ENCODE measurements at places on chromosomes 2 and 18.

GRCh38 chr2:100208141-100208770 lies 65.9 kb upstream of the AFF3 start:
- DNase-seq: no peak

- DNase-seq: no peak
Measured at GRCh38 chr2:237982039-237982725, 15.4 kb downstream of the UBE2F start.

GRCh38 chr18:46163091-46163490 lies 58.9 kb downstream of the HAUS1 start:
- no peak for DNase-seq

GRCh38 chr2:64283641-64284361 lies 139.6 kb upstream of the PELI1 start:
- no peak for DNase-seq

DNA sequence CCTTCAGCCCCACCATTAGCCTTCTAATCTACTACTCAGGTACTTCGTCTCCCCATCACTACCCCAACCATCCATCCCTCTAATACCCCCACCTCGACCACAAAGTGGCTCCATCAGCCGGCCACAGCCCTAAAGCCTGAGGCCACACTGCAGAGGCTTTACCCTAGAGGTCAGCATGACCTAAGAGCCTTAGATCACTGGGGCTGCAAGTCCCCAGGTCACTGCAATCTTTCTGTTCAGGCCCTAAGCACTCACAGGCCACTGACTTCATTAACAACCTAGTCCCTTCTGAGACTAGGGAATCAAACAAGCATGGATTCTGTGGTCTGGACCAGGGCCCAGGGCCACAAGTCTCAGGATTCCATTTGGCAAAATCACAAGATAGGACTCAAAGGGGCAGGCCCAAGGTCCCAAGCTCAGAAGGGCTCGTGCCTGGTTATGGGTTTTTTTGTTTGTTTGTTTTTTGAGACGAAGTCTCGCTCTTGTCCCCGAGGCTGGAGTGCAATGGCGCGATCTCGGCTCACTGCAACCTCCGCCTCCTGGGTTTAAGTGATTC lies 37.0 kb upstream of the PKDCC start:
- DNase-seq: no peak

- DNase-seq: no peak
Measured at GRCh38 chr2:144747571-144747970, 227.7 kb upstream of the ZEB2 start.

GRCh38 chr2:219073413-219074129 lies 12.8 kb upstream of the IHH start:
- peak; percentile 18 for DNase-seq

GRCh38 chr2:138269765-138270164 lies 231.8 kb upstream of the SPOPL start:
- no peak for DNase-seq

GRCh38 chr2:1870431-1870830 lies 126.1 kb upstream of the PXDN start:
- DNase-seq: no peak

GRCh38 chr2:240078631-240079030 lies 25.3 kb upstream of the OR6B3 start:
- no peak for DNase-seq

GRCh38 chr2:74011246-74011645 lies 26.5 kb downstream of the TET3 start:
- DNase-seq: no peak

- no peak for DNase-seq
Measured at GRCh38 chr2:223644136-223644535, 42.0 kb upstream of the SCG2 start.

DNA sequence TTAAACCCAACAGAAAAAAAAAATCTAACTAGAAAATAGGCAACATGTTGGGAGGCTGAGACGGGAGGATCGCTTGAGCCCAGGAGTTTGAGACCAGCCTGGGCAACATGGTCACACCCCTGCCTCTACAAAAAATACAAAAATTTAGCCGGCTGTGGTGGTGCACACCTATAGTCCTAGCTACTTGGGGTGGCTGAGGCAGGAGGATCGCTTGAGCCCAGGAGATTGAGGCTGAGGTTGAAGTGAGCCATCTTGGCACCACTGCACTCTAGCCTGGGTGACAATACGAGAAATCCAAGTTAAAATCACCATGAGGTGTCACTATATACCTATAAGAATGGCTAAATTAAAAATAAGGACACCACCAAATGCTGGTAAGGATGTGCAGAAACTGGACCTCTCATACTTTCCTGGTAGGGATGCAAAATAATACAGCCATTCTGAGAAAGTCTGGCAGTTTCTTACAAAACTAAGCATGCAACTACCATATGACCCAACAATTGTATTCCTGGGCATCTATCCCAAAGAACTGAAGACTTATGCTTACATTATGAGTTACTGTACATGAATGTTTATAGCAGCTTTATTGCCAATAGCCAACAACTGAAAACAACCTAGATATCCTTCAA lies 2.2 kb downstream of the SEPTIN10 start:
- DNase-seq: no peak

- no peak for DNase-seq
Measured at GRCh38 chr18:79585395-79586370, 93.9 kb upstream of the CTDP1 start.

DNA sequence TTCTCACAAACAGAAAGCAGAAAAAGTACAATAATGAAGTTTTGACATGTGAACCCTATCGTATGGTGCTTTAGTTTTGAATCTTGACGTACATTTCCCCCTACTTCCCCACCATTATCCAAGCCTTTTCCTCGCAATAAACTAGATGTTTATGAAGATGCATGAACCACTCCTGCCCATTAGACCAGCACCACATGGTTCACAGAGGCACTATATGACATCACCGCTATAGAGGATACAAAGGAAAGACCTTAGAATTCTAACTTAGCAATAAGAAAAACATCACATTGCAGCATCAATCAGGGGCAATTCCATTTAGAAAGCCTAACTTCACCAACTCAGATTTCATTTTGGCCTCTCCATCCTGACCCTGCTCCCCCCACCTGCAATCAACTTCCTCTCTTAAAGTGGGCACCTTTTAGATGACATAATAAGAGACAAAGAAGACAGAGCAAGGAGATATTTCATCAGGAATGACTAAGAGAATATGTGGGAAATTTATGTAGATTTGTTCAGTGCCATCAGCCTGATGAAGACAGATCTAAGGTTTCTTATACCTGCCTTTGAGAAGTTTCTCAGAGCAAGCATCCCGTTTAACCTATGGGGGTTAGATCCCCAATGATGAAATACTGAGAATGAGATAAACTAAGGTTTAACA lies 124.9 kb downstream of the PIGN start:
- no peak for DNase-seq

DNA sequence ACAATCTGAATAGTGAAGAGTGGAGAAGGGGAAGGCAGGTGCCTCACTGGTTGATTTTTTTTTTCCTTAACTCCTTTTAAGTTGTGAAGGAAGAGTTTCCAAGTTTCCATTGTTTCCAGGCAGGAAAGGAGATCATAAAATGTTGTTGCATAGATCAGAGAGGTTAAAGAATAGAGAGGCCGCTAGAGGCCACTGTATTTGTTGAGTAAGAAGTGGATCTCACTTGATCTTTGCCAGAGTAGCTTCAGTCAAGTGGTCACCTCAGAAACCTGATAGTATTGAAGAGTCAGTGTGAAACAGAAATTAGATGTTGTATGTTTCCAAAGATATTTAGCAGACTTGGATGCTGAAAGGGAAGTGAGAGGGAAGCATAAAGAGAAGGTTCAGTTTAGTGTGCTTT lies 17.6 kb downstream of the CTNNA2 start:
- DNase-seq: no peak

- no peak for DNase-seq
Measured at GRCh38 chr2:207107551-207107950, 58.2 kb downstream of the KLF7 start.

DNA sequence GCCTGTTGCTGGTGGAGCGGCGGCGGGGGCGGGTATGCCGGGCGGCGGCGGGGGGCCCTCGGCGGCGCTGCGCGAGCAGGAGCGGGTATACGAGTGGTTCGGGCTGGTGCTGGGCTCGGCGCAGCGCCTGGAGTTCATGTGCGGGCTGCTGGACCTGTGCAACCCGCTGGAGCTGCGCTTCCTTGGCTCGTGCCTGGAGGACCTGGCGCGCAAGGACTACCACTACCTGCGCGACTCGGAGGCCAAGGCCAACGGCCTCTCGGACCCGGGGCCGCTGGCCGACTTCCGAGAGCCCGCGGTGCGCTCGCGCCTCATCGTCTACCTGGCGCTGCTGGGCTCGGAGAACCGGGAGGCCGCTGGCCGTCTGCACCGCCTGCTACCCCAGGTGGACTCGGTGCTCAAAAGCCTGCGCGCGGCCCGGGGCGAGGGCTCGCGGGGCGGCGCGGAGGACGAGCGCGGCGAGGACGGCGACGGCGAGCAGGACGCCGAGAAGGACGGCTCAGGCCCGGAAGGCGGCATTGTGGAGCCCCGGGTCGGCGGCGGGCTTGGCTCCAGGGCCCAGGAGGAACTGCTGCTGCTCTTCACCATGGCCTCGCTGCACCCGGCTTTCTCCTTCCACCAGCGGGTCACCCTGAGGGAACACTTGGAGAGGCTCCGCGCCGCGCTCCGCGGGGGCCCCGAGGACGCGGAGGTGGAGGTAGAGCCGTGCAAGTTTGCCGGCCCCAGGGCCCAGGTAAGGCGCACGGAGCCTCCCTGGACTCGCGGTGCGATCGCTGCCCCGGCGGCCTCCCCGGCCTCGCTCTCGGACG lies 1.0 kb downstream of the ZCCHC2 start:
- DNase-seq: peak; percentile 36

- no peak for DNase-seq
Measured at GRCh38 chr2:157572725-157573124, 55.9 kb downstream of the ACVR1C start.

DNA sequence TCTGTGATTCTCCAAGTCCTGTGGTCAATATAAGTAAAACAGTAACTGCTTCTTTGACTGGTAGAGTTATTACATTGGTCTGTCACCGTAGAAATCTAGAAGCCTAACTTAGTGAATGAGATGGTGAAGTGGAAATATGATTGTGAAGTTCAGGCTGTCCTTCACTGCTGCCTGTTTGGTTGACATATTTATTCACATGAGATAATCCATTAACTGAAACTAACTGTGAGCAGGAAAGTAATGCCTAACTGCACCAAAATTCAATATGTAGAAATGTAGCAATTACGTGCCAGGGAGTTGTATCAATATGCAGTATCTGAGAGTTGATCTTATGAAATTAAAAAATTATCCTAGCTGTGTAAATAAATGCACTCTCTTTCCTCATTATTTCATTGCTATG lies 147.7 kb upstream of the APCDD1 start:
- DNase-seq: no peak

GRCh38 chr2:199764273-199764800 lies 86.7 kb downstream of the FTCDNL1 start:
- DNase-seq: no peak

- no peak for DNase-seq
Measured at GRCh38 chr18:63564561-63564960, 22.4 kb downstream of the SERPINB12 start.

GRCh38 chr2:101466426-101466825 lies 8.5 kb downstream of the RFX8 start:
- DNase-seq: no peak
